ENCODE measurements at places on chromosomes 11 and 22.

DNA sequence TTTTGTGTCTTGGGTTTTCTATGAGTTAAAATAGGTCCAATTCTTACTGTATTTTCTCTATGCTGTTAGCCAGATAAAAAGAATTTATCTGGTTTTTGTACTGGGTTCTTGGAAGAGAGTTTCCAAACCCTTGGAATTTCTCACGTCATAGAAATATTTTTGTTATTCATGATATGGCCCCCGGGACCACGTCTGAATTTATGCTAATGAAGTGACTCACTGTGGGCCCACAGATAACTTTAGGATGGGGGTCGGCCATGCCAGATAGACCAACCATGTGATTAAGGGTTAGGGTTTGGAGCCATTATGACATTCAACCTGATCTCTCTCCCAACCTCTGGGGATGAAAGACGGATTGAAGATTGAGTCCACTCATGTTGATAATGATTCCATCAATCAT, 35.6 kb upstream of the DDI1 start:
- DNase-seq = no peak

- no peak for DNase-seq
Measured at GRCh38 chr11:38900211-38900610, 2302.2 kb upstream of the RAG2 start.

DNA sequence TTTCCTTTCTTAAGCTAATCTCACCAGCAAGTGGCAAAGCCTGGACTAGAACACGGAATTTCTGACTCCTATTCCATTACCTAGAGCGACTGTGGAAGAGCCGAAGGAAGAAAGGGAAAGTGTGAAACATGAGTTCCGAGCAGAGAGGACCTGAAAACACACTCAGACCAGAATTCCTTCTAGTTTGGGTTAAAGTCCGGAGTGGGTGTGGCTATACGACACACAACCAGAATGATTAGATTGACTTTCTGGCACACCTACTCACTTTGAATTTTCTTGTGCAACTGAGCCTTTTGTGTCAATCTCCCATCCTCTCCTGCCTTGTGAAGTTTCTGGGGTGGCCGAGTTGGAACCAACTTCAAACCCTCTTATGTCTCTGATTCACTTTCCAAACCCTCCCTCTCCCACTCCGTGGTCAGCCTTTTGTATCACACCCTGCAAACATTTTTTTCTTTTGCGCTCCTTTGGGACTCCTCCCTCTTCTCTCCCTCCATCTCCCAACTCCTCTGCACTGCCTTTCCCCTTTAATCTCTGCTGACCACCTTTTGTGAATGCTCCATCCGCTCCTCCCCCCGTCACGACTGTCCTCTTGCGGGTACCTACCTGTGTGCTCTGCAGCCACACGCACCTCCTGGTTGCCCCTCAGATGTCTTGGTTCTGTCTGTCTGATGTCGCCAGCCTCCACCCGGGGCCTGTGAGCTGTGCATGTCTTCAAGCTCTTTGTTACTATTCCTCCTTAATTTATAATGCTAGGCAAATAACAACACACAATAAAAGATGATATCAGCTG, 86.3 kb upstream of the BLID start:
- no peak for DNase-seq

DNA sequence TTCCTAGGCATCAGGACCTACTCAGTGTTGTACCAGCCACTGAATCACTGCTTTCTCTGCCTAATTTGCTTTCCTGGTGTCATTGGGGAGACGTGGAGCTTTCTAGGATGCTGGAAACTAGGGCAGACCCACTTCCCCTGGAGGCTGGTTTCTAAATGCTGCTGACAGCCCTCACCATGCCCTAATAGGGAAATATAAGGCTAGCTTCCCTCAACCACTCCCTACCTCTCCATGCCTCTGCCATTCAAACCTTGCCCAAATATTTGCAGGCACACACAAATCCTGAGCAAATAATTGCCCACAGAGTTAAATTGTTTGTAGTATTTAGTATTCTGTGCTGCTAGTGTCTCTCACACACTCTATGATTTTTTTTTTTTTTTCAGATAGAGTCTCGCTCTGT, 310.2 kb downstream of the DDX10 start:
- no peak for DNase-seq

Measured in stimulated activated CD4-positive, alpha-beta T cell treated with anti-CD3 and anti-CD28 coated beads, Interleukin-4, amount 100 ng/mL, for 1 hour (primary cell).